ENCODE measurements at places on chromosomes 1 and 21. TPM values are rescaled to one million over a fixed set of nuclear protein-coding genes. Genes with fewer than 3 reads are reported as not detected.

The MR1 gene
- 8.7 TPM for total RNA-seq

The CCSAP gene
- 6.2 TPM for total RNA-seq

DNA sequence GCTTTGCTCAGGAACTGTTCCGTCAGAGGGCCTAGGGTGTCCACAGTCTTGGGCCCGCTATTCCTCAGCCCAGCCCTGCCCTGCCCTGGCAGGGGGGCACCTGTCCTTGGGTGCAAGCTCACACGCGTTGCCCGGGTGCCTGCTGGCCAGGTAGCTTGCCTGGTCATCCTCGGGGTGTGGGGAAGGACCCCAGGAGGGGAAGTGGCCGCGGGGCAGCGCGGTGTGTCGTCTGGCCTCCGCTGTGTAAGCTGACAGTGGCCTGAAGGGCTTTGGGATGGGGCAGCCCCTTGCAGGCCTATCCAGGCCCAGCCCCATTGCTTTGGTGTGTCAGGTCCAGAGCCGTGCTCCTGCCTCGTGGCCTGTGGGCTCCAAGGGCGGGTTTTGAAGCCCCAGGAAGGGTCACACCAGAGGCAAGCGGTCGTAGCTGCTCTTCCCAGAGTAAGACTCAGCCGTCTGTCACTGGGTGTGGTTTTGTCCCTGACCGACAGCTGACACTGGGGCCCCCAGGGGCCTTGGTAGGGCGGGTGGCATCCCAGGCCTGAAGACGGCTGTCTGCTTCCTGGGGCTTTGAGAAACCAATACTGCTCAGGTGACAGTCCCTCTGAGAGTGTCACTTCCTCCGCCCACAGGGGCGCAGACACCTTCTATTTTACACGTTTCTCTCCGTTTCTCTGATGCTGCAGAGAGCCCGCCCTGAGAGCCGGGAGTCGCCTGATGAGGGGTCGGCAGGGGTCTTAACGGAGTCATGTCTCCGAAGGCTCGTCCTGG is 72.1 kb downstream of the SKI start:
- H3K4me3 ChIP-seq, result peak overlapping the region; percentile 25
- H3K27ac ChIP-seq, result peak overlapping the region; percentile 72
- peaks cover 14% of the 10 kb centered on the region for H3K4me1 ChIP-seq
- H3K36me3 ChIP-seq, result no peaks in the 10 kb centered on the region
- peak; percentile 37 for DNase-seq

GRCh38 chr1:180343921-180344769 is 114.1 kb downstream of the LHX4 start:
- H3K4me1 ChIP-seq, result no peaks in the 10 kb centered on the region
- DNase-seq, result peak; percentile 74
- H3K27ac ChIP-seq, result no peak overlapping the region

The ECE1 gene
- 149 TPM for total RNA-seq

GRCh38 chr1:66860529-66860928 is 59.5 kb upstream of the INSL5 start:
- no peaks in the 10 kb centered on the region for H3K36me3 ChIP-seq
- DNase-seq, result no peak
- H3K4me1 ChIP-seq, result no peaks in the 10 kb centered on the region
- H3K27ac ChIP-seq, result no peak overlapping the region

DNA sequence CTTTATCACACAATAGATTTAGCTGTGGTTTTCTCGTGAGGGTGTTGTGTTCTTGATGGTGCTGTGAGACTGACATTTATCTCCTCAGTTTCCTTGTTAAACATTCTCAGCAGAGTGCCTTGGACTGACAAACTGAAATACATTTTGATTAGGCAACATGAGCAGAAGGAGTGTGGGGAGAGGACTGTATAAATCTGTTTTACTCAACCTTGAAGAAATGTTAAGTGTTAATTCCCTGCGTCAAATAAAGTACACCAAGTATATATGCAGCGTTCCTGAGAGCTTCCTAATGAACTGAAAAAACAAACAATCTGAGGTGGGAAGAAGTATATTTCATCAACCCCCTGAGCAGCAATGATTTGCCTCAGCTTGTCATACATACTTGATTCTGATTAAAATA is 540.3 kb upstream of the B3GALT2 start:
- no peaks in the 10 kb centered on the region for H3K36me3 ChIP-seq
- H3K27ac ChIP-seq, result no peak overlapping the region
- no peak overlapping the region for H3K4me3 ChIP-seq

DNA sequence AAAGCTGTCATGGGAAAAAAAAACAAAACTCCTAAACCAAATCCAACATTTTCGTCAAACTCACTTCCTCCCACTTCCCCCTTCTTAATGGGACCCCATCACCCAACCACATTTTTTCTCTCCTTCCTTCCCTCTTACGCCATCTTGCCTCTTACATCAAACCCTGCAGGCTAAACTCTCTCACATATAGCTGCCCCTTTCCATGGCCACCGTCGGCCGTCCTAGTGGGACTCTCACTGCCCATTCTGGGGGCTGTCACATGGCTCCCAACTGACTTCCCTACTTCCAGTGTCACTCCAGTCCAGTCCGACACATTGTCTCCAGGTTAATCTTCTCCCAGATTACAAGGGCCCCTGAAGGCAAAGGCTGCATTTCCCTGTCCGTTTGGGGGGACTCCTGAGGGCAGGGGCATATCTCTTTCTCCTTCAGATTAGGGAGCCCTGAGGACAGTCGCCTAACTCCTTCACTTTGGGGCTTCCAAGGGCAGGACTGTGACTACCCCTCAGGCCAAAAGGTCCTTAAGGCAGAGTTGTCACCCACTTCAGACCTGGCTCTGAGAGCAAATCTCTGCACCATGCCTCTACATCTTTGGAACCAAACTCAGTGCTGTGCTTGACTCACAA is 658 bp downstream of the UBXN11 start:
- H3K27ac ChIP-seq, result peak overlapping the region; percentile 50
- no peaks in the 10 kb centered on the region for H3K36me3 ChIP-seq
- H3K4me1 ChIP-seq, result peaks cover 4% of the 10 kb centered on the region

DNA sequence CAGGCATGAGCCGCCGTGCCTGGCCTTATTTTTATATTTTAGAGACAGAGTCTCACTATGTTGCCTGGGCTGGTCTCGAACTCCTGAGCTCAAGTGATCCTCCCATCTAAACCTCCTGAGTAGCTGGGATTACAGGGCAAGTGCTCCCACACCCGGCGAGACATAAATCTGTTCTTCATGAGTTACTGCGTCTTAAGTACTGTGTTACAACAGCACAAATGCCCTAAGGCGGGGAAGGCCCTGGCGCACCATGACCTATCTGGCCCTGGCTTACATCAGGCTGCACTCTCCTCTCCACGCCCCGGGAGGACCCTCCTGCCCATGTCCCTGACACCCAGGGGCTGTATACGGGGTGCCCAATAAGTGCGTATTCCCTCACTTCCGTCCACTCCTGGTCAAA is 4.3 kb downstream of the GPR153 start:
- H3K36me3 ChIP-seq, result no peaks in the 10 kb centered on the region
- no peak overlapping the region for H3K27ac ChIP-seq
- H3K27me3 ChIP-seq, result no peaks in the 10 kb centered on the region

The ARHGEF16 gene
- total RNA-seq, result 90.2 TPM

The STUM gene
- 1.0 TPM for total RNA-seq

GRCh38 chr1:230705289-230706019 is 8.5 kb downstream of the AGT start:
- peaks cover 3% of the 10 kb centered on the region for H3K4me1 ChIP-seq
- H3K27me3 ChIP-seq, result no peaks in the 10 kb centered on the region
- peak; percentile 59 for DNase-seq
- H3K36me3 ChIP-seq, result no peaks in the 10 kb centered on the region
- H3K27ac ChIP-seq, result no peak overlapping the region

GRCh38 chr1:17287130-17287776 is 20.7 kb upstream of the PADI4 start:
- no peak for DNase-seq
- H3K4me1 ChIP-seq, result no peaks in the 10 kb centered on the region
- no peak overlapping the region for H3K27ac ChIP-seq
- no peak overlapping the region for H3K4me3 ChIP-seq
- H3K27me3 ChIP-seq, result no peaks in the 10 kb centered on the region

DNA sequence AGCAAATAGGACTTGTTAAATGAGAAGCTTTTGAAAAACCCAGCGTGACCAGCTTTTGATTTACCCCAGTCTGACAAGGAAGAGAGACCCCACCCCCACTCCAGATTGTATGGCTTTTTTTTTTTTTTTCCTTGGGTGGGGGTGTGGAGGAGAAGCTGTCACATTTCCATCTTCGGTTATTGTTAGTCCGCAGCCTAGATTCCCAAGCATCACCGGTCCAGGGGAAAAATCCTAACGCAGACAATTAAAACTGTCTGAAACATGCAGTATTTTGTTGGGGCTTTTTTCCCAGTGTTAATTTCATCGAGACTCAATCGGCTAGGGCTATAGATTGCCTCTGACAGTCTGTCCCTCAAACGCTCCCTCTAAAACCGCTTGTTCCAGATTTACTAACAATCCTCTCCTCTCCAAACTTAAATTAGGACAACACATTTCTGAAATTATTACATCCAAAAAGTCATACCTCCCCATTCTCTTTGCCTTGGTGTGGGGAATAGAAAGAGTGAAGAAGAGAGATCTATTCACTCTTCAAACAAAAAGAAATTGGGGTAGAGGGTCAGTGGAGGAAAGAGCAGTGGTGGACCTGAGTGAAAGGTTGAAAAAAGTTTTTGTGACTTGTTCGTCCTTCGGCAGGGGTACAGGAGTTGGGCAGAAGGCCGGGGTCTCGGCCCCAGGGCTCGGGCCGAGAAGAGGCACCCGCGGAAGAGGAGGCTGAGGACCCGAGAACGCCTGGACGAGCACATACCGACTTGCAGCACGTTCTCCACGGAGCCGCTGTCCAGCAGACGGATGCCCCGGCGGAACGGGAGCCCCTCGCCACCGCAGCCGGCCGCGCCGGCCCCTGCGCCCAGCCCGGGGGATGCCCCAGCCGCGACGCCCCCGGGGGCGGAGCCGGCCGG is 1.1 kb downstream of the ZSWIM5 start:
- no peaks in the 10 kb centered on the region for H3K27me3 ChIP-seq
- H3K36me3 ChIP-seq, result no peaks in the 10 kb centered on the region
- H3K27ac ChIP-seq, result no peak overlapping the region
- H3K4me3 ChIP-seq, result peak overlapping the region; percentile 85
- DNase-seq, result peak; percentile 57
